Activated CD4-positive, alpha-beta T cell treated with anti-CD3 and anti-CD28 coated beads, Interleukin-2, amount 10 ng/mL, durations not matched to agents 7 days and 5 days (primary cell): ENCODE measurements at places on chromosomes 7 and 10.

DNA sequence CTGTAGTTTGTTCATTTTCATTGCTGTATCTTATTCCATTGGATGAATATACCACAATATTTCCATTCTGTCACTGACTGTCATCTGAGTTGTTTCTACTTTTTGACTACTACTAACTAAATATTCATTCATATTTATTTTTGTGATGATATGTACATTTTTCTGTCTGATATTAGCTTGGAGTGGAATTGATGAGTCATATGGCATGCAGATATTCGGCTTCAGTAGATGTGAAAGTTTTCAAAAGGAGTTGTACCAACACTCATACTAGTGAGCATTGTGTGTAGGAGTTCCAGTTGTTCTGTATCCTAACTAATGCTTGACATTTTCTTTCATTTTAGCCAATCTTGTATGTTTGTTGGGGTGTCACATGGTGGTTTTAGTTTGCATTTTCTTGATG is 7.7 kb downstream of the RUNDC3B start:
- DNase-seq, result no peak

DNA sequence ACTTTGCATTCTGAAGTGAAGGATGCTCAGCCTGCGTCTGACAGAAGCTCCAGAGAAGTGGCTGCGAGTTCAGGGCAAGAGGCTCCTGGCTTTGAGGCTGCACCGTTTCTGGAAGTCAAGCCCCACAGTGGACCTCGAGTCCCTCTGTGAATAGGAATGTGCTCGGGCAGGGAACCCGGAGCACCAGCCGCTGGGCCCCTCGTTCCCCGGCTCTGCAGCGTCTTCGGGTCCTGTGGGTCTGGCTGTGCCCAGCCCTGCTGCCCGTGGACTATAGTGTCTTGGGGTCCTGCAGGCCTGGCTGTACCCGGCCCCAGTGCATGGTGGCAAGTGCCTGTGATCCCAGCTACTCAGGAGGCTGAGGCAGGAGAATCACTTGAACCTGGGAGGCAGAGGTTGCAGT is 45.3 kb upstream of the PRKAR1B start:
- DNase-seq, result no peak

DNA sequence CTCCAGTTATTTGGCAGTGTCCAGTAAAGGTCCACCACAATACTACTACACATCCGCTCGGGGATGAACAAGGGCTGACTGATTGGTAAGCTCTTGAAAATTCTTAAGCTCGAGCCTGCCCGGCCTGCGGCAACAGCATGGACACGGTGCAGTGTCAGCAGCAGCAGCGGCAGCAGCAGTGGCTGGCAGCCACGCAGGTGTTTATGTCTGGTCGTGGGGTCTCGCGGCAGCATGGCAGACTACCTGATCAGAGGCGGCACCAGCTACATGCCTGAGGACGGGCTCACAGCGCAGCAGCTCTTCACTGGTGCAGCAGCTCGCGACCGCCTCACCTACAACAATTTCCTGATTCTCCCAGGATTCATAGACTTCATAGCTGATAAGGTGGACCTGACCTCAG is 19.6 kb upstream of the TRIM24 start:
- no peak for DNase-seq

- DNase-seq, result no peak
Measured at GRCh38 chr10:98474628-98475027, 27.9 kb upstream of the HPS1 start.

- DNase-seq, result no peak
Measured at GRCh38 chr7:41425926-41426325, 277.0 kb downstream of the INHBA start.

DNA sequence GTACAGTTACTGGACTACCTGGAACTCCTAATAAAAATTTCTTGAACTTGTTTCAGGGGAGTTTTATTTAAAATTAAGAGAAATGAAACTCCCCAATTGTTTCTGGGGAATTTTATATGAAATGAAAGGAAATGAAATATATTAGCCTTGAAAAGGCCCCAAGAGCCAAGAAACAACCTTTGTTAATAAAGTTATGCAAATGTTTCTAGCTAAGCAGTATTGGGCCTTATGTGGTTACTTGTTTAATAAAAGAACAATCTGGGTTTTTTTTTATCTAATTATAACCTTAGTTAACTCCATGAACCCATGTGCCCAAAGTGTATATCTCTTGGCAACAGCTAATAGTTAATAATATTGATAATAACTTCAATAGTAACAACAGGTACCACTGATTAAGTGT is 222.8 kb downstream of the EXOC4 start:
- no peak for DNase-seq

GRCh38 chr10:35300063-35300699 is 36.1 kb upstream of the CCNY start:
- DNase-seq, result no peak

DNA sequence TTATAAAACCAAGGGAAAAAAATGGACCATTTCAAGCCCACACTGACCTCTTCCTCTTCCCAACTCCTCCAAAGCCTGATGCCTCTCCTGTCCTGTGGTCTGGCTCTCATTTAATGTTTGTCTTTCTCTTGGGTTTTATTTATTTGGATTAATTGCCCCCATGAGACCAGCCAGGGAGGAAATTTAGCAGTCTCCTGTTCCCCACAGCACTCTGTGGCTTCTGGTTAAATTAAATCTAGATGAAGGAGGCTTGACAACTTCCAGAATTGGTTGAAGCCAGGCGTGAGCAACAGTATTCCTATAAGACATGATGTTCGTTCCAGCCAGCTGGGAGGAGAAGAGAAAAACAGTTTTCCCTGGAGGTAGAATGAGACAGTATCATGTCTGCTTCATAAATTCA is 15.1 kb upstream of the PRLHR start:
- no peak for DNase-seq

GRCh38 chr10:74842301-74842954 is 16.0 kb downstream of the KAT6B start:
- no peak for DNase-seq

DNA sequence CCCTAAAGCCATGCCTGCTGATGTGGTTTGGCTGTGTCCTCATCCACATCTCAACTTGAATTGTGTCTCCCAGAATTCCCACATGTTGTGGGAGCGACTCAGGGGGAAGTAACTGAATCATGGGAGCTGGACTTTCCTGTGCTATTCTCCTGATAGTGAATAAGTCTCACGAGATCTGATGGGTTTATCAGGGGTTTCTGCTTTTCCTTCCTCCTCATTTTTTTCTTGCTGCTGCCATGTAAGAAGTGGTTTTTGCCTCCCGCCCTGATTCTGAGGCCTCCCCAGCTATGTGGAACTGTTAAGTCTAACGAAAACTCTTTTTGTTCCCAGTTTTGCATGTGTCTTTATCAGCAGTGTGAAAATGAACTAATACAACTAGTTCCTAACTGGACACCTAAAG is 11.8 kb downstream of the MACROH2A2 start:
- DNase-seq, result no peak

- DNase-seq, result no peak
Measured at GRCh38 chr10:73818402-73818801, 7.0 kb upstream of the NDST2 start.
